T-helper 9 cell (primary cell): ENCODE measurements at places on chromosomes 11 and 22.
A peak's percentile ranks its signal among the peaks of the same experiment; 100 is the strongest.

- no peak for DNase-seq
These were observed 11.5 kb upstream of the YWHAH start for GRCh38 chr22:31932863-31933262.

DNA sequence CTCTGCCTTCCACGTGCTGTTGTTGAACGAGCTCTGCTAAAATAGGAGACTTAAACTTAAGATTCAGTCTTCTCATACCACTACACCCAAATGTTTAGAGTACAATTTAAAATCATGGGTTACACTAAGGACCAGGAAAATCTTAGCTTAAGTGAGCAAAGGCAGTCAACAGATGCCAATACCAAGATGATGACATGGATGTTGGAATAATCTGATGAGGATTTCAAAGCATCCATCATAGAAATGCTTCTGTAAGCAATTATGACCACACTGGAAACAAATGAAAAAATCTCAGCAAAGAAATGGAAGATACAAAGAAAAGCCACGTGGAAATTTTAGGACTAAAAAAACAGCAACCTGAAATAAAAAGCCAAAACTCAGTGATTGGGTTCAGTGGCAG lies 109.8 kb downstream of the ATXN10 start:
- DNase-seq: no peak

DNA sequence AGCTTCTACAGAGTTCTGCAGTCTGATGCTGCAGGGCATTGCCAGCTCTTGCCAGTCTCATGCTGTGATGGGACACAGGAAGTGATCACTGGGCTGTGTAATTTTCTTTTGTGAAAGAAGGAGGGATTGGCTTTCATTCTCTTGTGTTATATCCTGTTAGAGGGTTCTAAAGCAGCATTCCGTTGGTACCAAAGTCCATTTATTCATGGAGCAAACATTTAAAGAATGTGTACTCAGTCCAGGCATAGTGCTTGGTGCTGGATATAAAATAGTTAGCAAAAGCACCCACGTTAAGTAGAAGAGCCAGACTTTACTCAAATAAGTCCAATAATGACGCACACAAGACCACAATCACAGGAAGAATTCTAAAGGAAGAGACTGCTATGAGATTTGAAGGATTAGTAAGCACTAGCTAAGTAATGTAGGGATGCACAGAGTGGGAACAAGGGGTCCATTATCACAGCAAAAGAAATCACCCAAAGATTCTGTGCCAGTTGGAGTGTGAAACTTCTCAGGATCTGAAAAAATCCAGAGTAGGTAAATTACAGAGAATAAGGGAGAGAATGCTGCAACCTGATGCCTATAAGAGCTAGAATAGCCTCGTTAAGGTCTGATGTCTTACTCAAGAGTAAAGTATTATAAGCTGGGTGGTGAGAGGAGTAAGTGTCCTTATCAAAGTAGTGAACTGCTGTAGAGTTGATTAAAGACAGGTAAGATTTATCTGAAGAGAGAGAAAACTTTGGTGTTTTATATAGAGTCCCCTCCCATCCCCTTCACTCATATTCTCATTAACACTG lies 728.3 kb downstream of the METTL15 start:
- DNase-seq: no peak

- no peak for DNase-seq
These were observed 83.1 kb downstream of the TBC1D22A start for GRCh38 chr22:46845296-46846149.

DNA sequence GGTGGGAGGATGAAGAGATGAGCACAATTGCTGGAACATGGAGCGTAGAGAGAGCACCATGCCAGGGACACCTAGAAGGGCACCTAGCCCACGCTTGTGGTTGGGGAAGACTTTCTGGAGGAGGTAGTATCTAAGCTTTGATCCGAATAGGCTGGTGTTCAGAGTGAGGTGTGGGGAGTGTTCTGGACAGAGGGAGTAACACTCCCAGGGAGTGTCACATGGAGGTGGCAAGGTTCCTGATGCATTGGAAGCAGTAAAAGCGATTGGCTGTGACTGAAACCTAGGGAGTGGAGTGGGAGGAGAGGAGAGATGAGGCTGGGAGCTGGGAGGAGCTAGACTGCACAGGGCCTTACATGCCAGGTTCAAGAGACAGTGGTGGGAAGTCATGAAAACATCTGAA lies 188.0 kb upstream of the NCAM1 start:
- no peak for DNase-seq

DNA sequence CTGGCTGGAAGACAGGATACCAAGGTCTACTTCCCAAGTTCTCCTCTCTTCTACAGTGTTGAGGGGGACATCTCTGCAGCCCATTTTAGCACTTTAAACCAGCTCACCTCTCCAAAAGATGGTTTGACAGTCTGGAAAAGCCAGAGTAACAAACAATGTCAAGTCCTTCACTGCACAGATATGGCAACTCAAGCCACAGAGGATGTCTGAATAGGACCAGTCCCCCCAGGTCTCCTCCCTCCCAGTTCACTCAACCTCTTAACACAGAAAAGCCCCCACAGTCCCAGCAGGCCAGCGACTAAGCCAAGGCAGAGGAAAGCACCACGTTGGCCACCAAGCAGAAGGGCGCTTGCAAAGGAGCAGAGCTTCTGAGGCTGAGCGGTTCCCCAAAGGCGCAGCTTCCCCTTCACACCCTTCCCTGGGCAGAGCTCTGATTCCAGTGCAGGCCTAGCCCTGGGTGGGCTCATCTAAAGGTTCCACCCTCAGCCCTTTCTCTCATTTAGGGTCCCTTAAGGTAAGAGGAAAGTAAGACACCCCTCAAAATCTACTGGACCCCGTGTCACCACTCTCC lies 62.7 kb downstream of the PAK1 start:
- peak; percentile 7 for DNase-seq

- no peak for DNase-seq
These were observed 188.2 kb downstream of the MN1 start for GRCh38 chr22:27613099-27614005.

DNA sequence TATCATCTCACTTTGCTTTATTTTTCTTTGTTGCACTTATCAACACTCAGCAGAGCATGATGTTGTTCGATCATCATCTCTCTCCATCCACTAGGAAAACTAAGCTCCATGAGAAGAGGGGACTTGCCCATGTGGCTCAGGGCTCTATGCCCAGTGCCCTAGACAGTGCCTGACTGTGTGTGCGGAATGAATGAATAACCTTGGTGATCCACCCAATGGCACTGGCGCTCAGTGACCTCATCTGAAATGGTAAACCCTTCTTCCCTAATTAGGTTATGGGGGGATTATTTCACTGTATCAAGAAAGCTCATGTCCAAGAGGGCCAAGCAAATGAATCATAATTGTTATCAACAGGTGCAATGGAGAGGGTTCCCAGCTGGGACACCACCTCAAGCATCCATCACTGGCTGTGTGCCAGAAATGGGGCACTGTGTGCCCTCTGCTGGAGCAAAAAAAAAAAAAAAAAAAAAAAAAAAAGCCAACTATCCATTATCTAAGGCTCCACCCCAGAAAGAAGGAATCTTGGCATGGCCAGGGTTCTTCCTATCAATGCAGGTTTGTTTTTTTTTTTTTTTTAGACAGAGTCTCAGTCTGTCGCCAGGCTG lies 172.6 kb downstream of the LARGE1 start:
- DNase-seq: no peak

GRCh38 chr11:84136926-84137325 lies 850.8 kb upstream of the CCDC90B start:
- DNase-seq: no peak

GRCh38 chr11:110219006-110219785 lies 77.2 kb downstream of the RDX start:
- DNase-seq: no peak

DNA sequence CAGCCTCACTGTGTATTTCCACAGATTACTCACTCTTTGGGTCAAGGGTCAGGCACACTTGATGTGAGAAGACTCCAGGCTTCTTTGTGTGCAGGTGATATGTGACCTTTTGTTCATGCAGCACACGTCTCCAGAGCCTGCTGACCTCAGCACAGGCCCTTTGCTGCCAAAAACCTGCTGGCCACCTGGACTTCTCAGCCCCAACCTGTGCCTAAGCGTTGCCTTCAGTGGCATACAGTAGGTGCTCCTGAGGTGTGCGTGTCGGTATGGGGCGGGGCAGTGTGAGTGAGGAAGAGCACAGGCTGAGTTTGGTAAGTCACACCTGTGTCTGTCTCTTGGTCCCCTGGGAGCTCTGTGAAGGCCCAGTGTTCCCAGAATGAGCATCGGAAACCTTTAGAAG lies 58.1 kb downstream of the WNT11 start:
- DNase-seq: no peak

- no peak for DNase-seq
These were observed 17.1 kb downstream of the OR5B21 start for GRCh38 chr11:58490827-58491226.

DNA sequence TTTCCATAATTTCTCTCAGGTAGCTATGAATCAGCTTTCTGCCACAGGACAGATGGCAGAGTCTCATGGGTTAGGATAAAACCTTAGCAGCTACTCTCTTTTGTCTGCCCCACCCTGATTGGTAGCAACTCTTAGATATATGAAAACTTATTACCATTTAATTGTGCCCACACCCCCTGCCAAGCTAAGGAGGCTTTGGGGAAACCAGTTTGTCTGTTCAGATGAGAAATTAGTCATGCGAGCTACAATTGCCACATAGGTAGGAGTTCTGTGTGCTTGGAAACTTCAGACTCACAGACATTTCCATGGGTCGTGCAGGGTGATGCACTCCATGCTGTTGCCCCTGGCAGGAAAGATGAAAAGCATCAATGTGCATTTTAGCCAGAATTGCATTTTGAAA lies 39.9 kb downstream of the CD44 start:
- no peak for DNase-seq

- no peak for DNase-seq
These were observed 31.2 kb downstream of the KCNJ4 start for GRCh38 chr22:38423512-38424503.

- no peak for DNase-seq
These were observed 342.1 kb downstream of the CTTN start for GRCh38 chr11:70740488-70740851.

DNA sequence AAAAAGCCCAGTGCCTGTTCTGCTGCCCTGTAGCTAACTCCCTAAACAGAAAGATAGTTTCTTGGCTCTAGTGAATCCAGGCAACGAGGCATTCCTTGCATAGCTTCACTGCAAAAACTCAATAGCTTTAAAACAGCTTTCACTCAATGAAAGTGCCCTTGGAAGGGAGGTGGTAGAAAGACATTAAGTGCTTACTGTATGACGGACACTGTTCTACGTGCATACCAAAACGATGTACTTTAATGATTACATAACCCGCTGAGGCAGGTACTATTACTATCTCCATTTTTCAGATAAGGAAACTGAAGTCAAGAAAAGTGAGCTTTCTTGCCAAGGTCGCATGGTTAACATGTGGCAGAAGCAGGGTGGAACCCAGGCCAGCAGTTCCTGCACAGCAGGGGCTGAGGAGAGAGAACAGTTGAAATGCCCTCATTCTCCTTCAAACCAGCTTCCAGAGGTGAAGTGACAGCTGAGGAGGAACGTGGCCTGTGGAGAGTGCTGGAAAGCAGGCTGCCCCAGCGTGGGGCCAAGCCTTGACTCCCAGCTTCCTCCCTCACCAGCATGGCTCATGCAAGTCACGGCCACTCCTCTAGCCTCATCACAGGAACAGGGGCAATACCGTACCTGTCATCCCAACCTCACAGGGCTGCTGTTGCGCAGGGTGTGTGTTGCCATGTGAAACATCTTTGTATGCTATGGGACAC lies 227.5 kb upstream of the NARS2 start:
- DNase-seq: no peak

- no peak for DNase-seq
These were observed 8.6 kb downstream of the TCN2 start for GRCh38 chr22:30615543-30615954.

DNA sequence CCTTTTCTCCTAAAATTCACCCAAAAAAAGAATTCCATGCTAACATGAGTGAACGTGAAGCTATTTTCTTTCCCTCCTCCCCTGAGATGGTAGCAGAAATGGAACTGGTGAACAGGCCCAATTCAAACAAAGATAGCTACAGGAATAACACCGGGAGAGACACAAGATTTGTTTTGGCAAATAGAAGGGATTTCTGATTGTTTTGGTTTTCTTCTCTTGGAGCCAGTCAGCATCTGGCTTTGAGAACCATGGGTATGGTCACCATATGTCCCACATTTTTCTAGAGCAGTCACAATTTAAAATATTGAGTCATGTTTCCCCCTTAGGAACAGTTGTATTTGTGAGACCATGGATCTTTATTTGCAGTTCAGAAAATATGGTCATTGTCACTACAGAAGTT lies 214.1 kb downstream of the FAM76B start:
- no peak for DNase-seq

DNA sequence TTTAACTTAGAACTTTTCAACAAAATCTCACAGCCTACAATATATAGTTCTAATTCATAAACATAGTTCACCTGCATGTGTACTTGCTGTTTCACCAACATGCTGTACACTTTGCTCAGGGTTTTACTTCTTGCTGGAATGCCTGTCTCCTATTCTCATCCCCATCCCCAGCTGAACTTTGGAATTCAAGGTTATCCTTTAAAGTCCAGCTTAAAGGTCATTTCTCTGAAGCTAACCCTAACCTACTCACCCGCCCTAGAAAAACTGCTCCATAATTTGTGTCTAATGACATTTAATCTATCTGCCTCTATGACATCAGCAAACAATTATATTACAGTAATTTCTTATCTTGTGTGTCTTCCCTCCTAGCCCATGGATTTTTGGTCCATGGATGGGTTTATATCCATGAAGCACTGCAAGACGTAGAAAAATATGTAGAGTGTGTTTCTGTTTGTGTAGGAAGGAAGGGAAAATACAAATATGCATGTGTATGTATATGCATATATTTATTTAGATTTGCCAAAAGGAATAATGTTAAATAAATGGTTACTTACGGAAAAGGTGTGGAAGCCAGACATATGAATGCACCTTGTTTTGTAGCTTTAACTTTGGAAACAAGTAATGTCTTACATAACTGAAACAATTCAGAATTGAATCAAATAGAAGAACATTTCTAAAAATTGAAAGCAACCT lies 99.5 kb upstream of the APOA1 start:
- DNase-seq: no peak

DNA sequence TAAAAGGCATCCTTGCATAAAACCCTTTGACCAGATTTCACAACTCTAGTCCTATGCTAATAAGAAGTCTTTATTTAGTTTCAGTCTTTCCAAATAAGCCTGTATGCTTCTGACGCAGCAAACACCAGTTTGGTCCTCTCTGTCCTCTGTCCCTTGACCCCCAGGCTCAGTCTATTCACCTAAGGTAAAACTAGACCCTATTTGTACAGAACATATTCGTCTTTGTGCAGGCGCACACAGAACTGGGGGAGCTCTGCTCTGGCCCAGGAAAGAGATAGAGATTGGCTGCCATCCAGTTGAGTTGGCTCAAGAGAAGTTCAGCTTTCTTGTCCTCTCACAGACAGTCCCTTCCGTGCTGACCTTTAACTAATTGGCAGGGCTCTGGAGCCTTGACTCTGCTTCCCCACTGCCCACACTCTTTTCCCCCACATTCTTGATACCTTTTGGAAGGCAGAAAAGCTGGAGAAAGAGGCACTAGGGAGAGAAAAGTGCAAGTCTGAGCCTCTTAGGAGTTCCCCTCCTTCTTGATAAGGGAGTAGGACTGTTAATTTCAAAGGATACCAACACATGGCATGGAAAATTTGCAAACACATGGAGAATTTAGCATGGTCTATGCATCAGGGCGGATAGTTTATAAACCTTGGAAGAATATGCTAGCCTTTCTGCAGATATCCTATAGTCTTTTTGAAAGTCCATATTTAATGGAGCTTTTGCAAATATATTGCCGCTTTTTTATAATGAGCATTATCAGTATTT lies 21.2 kb upstream of the PSMA1 start:
- DNase-seq: no peak
